Sigmoid colon (tissue), 7 donors: ENCODE measurements at places on chromosomes 4 and X. TPM values are rescaled to one million over a fixed set of nuclear protein-coding genes. Genes with fewer than 3 reads are reported as not detected.

Gene MAGEA2
- not detected for total RNA-seq

- no peak overlapping the region for H3K4me3 ChIP-seq
- no peaks in the 10 kb centered on the region for H3K36me3 ChIP-seq
- no peaks in the 10 kb centered on the region for H3K27me3 ChIP-seq
- H3K4me1 ChIP-seq, result no peaks in the 10 kb centered on the region
- DNase-seq, result no peak
Measured at GRCh38 chr4:121277194-121278105, 103.4 kb downstream of the QRFPR start.

- DNase-seq, result no peak
- no peak overlapping the region for H3K27ac ChIP-seq
- H3K4me1 ChIP-seq, result no peaks in the 10 kb centered on the region
- H3K36me3 ChIP-seq, result no peaks in the 10 kb centered on the region
Measured at GRCh38 chr4:168304744-168305459, 13.7 kb downstream of the DDX60 start.

- no peaks in the 10 kb centered on the region for H3K36me3 ChIP-seq
- peak; percentile 54 for DNase-seq
- peak overlapping the region; percentile 69 for H3K27ac ChIP-seq
- peak overlapping the region; percentile 41 for H3K4me3 ChIP-seq
- peaks cover 16% of the 10 kb centered on the region for H3K4me1 ChIP-seq
Measured at GRCh38 chrX:18885328-18886004, 98.4 kb downstream of the PHKA2 start.

GRCh38 chr4:1975880-1976279 lies 32.9 kb downstream of the NELFA start:
- no peak overlapping the region for H3K4me3 ChIP-seq
- H3K27me3 ChIP-seq, result no peaks in the 10 kb centered on the region
